CD4-positive, alpha-beta T cell treated with Interferon alpha-2 for 1 hour (primary cell): ENCODE measurements at places on chromosomes 4 and X.

GRCh38 chrX:83511208-83511607, 3.1 kb downstream of the POU3F4 start:
- no peak for DNase-seq

DNA sequence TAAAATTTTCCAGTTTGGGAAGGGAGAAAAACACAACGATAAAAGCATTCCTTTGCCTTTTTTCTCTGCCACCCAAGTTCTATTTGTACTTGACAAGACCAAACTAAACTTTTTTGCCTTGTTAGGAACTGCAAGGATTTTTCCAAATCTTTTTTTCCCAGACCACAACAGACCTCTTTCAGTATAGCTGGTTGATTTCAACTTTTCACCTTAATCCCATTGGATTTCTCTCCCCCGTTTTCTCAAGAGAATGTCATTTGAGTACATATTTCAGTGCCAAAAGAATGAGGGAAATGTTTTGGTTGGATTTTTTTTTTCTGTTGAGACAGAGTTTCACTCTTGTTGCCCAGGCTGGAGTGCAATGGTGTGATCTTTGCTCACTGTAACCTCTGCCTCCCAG, 18.5 kb upstream of the SGMS2 start:
- no peak for DNase-seq

GRCh38 chr4:110633358-110634341, 10.8 kb upstream of the PITX2 start:
- no peak for DNase-seq

DNA sequence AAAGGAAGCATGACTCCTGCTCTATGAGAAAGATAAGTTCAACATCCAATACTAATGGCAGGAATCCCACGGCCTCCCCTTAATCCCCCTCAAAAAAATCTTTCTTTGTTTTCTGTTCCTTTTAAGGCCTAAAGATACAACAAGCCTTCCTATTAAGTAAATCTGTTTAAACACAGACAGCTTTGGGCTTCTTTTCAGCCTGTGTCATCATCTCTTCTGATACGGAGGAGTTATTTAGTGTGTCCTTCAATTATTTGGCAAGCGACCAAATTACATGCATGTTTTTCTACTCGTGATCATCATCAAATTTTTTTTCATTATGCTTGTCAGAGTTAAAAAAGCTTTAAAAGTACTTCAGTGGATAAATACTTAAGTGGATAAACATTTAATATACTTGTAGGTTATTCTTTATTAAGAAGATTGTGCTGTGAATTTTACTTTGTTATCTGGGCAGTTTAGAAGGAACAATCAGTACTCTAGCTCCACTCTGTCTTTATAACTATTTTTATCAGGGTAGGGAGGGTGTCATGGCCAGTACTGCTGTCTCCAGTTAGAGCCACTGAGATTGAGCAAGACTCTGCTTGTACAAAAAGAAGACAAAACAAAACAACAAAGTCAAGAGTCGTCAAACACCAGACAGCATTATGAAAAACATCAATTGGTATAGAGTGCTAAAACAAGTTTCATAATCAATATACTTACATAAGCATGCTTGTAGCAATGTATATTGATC, 210.7 kb downstream of the PRR32 start:
- no peak for DNase-seq

DNA sequence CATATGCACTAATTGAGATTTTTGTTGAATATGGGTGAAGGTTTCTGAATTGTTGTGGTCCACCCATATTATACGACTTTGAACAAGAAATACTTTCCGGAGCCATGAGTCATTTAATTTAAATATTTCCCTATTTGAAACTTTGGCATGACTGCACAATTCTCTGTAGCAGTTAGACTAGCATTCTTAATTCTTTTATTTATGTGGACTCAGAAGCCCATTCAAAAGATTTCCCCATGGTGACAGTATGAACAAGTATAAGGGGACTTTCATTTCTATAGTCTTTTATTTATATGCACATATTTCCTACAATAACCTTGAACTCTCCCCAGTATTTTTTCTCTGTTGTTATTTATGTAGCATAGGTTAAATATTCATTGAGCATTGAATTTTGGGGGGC, 72.6 kb downstream of the DTHD1 start:
- DNase-seq: no peak

DNA sequence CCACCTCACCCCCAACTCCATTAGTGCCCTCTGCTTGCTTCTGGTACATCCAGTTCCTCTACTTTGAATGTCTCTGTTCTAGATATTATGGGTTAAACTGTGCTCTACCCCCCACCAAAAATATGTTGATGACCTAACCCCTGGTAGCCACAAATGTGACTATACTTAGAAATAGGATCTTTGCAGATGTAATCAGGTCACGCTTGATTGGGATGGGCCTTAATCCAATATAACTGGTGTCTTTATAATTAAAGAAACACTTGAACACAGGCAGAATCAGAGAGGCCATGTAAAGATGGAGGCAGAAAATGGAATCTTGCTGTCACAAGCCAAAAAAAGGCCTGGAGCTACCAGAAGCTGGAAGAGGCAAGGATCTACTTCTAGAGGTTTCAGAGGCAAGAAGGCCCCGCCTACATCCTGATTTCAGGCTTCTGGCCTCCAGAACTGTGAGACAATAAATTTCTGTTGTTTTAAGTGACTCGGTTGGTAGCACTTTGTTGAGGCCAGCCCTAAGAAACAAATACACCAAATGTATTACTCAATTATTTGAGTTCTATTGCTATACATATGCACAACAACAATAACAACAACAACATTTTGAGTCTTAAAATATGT, 220.0 kb downstream of the PPP3CA start:
- DNase-seq: no peak

DNA sequence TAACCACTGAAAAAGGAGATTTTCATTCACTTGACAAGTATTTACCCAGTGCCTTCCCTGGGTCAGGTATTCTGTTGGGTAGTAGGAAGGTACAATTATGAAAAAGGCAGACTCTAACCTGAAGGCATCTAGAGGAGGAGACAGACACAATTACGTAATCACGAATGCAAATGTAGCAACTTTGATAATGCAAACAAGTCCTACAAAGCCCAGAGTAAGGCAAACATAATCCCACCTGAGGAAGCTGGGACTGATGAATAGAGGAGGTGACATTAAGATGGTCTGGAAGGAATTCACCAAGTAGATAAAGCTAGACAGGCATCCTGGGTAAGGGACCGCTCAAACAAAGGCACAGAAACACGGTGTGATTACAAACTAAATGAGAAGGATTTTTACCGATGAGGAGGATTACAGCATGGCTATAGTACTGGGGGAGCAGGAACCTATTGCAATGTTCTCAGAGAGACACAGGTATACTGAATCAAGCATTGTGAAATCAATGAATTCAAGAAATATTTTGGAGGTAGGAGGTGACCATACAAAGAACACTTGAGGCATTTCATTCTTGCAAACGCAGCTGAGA, 37.1 kb downstream of the TMEM150C start:
- no peak for DNase-seq
